ENCODE measurements at places on chromosomes 16 and 17.

GRCh38 chr16:50311134-50311528 lies 44.8 kb downstream of the ADCY7 start:
- DNase-seq, result no peak

DNA sequence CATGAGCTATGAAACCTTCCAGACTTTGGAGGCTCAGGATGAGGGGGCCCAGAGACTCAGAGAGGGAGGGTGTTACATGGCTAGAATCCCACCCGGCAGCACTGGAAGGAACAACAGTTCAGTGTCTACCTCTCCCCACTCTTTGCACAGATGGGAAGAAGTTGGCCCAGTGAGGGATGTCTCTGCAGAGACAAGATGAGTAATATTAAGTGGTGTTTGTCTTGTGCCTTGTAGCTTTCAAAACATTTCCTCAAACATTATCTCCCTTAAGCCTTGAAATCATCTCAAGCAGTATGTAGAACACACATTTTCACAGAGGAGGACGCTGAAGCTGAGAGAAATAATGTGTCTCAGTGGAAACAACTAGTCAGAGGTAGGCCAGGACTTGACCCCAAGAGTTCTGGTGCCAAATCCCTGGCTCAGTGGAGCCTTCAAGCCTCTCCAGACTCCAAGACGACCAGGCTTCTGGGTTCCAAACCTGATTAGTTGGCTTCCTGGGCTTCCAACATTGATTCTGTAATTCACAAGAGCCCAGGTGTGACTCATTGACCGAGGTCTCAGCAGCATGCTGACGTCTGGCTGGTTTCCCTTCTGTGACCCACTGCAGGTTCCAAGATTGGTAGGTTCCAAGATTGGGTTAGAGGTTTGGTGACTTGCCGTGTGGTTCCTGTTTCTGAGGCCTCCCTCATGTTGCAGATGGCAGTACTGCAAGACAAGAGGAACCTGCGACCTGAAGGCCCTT lies 7.4 kb downstream of the RNF112 start:
- DNase-seq, result no peak

DNA sequence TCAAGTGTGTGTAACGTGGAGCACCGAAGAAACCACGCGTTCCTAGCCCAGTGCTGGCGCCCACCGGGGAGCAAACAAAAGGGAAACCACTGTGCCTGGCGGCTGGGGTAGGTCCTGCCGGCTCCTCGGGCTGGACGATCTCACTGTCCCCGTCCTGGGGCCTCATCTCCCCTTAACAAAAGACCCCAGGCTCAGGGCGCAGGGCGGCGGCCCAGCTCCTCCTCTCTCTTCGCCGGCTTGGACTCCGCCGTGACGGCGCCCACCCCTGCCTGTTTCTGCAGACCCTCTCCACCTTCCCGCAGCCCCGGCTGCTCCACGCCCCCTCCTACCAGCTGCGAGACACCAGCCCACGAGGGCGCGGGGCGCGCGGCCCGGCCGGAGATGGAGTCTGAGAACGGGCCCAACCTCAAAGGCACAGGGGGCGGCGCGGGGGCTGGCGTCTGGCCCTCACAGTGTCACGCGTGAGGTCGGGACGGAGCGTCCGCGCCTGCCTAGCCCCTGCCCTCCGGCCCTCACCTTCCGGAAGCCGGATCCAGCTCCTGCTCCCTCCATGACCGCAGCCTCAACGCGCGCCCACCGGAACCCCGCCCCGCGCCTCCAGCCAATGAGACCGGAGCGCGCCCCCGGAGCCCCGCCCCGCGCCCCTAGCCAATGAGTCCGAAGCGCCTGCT lies at the start of gene CENPX:
Gene CENPX, minus strand, starts transcription at position 569 of the 671 bp plus-strand sequence. Its CDS starts 17 bp downstream, at position 552.
- DNase-seq, result no peak

DNA sequence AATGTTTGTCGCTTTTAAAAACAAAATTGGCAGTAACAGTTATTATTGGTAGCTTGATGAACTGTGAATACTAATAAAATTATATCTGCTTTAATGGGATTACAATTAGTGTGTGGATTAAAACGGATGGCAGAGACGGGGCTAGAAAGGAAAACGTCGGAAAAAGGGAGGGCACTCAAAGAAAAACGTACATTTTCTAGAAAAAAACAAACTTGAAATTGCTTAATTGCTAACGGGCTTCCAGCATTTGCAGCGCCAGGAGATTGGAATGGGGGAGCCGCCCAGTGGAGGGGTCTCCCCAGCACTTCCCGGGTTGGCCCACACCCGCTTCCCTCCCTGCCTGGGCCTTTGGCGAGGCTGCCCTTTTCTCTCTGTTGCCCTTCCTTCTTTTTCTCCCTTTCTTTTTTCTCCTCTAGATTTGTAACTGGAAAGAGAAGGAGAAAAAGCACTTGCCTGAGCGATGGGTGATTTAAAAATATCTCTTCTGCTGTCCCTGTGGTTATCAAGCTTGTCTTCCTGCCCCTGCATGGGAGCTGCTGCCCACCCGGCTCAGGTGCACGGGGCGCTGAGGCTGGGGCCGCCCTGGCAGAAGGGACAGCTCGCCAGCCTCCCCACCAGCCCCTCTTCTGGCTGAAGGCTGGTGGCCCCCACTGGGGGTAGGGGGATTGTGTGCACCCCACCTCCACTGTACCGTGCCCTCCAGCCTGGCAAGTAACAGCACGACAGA lies 5.9 kb downstream of the BAHCC1 start:
- no peak for DNase-seq

DNA sequence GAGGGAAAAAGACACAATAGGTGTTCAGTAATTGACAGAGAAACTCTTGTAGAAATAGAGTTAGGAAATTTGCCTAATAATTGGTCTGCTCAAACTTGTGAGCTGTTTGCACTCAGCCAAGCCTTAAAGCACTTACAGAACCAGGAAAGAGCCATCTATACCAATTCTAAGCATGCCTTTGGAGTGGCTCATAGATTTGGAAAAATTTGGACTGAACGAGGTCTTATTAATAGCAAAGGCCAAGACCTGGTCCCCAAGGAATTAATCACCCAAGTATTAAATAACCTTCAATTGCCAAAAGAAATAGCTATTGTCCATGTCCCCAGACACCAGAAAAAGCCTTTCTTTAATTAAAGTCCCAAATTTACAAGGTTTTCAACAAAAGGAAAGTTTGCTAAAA lies 90.3 kb downstream of the EMP2 start:
- no peak for DNase-seq

- no peak for DNase-seq
Observed at GRCh38 chr17:70071127-70071526, 3.9 kb upstream of the KCNJ16 start.

DNA sequence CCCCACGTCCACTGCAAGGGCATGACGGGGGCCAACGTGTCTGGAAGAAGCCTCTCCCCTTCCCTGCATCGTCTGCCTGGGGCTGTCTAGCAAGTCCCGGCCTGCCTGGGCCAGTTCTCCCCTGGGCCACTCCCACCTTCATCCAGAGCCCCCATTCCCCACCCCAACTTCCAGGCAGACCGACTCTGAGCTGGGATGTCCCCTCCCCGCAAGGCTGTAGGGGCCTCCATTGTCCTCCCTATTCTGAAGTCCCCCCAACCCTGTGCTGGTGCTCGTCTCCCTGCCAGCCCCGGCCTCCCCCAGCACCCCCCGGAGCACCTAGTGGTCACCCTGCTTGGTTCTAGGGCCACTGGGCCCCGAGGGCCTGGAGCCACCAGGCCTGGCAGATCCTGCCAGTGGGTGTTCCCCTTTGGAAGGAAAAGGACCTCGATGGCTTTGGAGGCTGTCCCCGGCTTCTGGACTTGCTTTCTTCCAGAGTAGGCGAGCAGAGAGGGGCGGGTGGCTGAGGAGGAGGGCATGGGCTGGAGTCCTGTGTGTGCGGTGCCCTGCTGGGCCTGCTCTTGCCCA lies 4.8 kb downstream of the GLIS2 start:
- DNase-seq, result no peak

DNA sequence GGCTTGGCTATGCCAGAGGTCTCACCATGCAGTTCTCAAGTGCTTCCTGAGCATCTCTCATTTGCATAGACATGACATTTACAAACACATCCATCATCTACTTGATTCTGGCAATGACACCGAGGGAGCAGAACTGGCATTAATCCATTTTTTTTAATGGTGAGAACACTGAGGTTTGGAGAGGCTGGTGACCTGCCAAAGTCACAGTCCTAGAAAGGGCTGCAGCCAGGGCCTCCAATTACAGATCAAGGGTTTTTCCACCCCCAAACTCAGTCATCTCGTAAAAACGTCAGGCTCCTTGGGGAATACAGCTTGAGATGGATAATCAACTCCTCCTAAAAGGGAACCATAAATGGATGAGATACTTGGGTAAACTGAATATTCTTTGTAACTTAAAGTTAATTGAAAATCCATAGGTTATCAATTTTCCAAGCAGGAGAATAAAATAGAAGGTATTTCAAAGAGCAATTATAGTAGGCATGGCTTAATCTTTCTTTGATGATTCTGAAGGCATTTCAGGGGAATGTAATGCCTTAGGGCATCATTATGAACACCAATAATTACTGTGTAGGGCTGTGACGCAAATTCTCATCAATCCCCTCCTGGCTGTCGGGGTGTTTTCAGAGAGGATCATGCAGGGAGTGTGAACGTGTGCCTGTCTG lies 9.4 kb upstream of the MEOX1 start:
- DNase-seq, result no peak

GRCh38 chr16:1532771-1533170 lies 695 bp upstream of the TMEM204 start:
- no peak for DNase-seq

- DNase-seq, result peak; percentile 14
Observed at GRCh38 chr17:58325289-58325726, 3.3 kb downstream of the TSPOAP1 start.

- no peak for DNase-seq
Observed at GRCh38 chr17:50638966-50639713, 4.5 kb downstream of the ABCC3 start.

GRCh38 chr17:4548721-4549531 lies 6.3 kb downstream of the MYBBP1A start:
- no peak for DNase-seq

DNA sequence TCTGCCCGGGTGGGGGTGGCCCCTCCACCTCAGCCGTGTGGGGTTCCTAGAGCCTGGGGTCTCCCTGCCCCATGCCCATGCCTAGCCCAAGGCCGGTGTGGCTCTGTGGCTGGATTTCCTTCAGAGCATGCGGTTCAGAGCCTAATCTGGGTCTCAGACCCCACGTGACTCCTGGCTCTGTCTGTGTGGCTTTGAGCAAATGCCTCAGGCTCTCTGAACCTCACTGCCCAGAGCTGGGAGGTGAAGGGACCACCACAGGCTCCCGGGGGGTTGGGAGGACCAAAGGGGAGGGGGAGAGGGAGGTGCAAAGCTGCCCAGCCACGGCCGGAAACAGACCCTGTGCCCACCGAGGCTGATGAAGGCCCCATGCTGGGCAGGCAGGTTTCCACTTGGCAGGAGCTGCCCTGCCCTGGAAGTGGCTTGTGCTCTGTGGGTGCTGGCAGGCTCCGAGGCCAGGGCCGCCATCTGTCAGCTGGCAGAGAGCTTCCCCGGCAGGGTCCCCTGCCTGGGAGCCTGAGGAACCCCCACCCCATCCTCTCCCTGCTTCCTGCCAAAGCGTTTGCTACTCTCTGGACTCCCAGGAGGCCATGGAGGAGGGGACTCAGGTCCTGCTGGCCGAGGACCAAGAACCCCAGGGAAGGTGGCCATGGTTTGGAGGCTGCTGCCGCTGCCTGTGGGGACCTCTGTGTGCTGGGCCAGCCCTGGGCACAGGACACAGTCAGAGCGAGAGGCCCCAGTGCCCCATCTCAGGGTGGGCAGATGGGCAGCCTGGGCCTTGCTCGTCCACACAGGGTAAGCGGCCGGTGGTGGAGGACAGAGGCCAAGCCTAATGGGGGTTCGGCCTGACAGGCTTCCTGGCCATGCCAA lies 4.0 kb downstream of the CDH15 start:
- no peak for DNase-seq

DNA sequence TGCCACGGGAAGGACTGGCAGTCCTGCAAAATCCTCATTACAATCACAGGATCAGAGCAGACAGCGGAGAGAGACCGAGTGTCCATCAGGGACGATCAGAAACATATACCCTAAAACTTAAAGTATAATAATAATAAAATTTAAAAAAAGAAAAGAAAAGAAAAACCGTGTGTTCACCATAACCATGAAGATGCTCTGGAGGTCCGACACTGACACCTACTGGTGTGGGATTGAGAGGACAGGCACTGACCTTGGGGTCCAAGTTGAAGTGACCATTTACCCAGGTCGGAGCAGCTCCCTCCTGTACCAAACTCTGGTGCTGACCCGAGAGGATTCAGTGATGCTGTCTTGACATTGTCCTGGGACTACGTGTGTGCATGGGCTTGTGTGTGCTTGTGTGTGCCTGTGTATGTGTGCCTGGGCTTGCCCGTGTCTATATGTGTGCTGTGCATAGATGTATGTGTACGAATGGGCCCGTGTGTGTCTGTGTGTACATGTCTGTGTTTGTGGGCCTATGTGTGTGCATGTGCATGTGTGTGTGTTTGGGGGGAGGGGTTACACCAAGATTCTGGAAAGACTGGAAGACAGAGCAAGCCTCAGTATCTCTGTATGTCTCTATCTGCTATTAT lies 10.0 kb upstream of the CD300LD start:
- DNase-seq, result no peak

- no peak for DNase-seq
Observed at GRCh38 chr17:78272181-78272913, 40.9 kb downstream of the TMEM235 start.

- DNase-seq, result no peak
Observed at GRCh38 chr17:64016231-64016784, 4.1 kb downstream of the ICAM2 start.

- peak; percentile 79 for DNase-seq
Observed at GRCh38 chr16:79600638-79601091, at the start of gene MAF. Gene MAF (minus strand): TSS chr16:79600737. CDS start chr16:79599902, 835 bp downstream.

DNA sequence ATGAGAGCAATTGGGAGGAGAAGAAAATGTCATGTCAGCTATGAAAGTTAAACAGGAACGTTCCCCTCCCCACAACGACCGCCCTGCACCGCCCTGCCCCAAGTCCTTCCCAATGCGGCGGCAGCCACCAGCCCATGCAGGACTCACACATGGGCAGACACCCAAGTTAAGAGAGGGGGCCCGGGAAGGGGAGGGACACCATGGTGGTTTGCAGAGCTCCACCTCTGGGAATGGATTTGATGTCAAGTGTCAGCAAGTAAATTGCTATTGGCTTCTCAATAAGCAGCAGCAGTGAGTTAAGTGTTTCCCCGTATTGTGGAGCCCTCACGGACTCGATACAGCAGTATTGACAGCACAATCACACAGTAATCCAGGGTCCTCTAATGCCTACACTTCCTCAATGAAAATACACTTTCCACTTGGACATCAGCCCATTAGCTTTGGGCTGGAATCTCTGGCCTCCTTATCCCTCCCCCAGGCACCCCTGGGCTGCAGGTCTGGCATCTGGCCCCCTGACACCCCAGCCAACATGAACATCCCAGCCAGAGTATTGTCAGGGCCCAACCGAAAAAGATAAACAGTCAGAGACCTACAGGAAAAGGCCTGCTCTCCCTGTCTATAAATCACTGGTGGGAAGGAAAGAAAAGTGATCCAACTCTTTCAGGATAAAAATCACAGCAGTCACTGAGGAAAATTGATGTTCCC lies 22.6 kb downstream of the ZFHX3 start:
- no peak for DNase-seq

- no peak for DNase-seq
Observed at GRCh38 chr17:7476494-7476893, 2.9 kb downstream of the ZBTB4 start.

GRCh38 chr17:31743797-31744196 lies 115.2 kb downstream of the COPRS start:
- no peak for DNase-seq
